ENCODE measurements at places on chromosomes 6 and 20.

GRCh38 chr6:71430018-71430417 lies 141.4 kb downstream of the OGFRL1 start:
- no peak for DNase-seq

- no peak for DNase-seq
Observed at GRCh38 chr6:101268541-101268940, 125.0 kb upstream of the GRIK2 start.

DNA sequence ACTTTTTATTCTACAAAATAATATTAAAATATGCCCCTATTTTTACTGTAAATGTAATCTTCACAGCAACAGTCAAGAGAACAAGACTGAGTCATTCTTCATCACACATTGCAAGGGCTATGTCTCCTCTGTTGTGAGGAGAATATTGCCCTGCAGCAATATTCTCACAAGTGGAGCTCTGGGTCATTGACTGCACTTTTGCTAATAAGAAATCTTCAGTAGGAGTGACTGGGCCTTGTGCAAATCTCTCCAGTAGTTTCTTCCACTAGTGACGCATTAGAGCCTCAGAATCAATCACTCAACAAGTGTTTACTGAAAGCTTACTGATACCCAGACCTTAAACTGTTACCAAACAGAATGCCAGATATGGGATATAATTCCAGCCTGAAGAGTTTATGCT lies 49.1 kb downstream of the LAMA2 start:
- no peak for DNase-seq

GRCh38 chr20:34037121-34037520 lies 43.4 kb downstream of the RALY start:
- no peak for DNase-seq

DNA sequence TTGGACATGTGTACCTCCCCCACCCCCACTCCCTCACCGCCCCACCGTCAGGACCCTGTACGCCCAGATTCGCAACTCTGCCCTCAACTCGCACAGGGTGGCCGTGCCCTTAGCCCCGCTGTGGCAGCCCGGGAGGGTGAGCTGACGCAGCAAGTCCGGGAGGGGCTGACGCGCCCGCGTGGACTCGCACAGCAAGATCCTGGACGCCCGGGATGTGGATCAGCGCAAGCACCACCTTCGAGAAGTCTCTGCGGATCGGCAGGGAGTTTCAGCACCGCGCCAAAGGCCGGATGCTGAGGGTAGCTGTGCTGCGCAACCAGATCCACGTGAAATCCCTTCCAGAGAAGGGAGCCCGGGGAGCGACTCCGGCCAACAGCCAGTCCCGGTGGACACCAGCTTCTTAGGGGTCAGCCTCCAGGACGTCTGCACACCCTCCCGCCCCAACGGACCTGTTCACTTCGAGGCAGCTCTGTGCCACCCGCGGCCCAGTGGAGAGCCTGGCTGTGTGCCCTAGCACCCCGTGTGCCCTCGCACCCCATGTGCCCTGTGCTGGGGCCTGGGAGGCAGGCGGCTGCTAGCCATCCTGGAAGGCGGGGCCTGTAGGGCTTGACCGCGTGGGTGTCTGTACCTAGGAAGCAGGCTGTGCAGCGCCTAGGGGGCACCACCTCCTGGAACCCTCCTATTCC lies 6.7 kb upstream of the GJA10 start:
- no peak for DNase-seq

GRCh38 chr6:84709121-84709520 lies 55.3 kb downstream of the TBX18 start:
- no peak for DNase-seq
